PC-3 (cell line): ENCODE measurements at places on chromosomes 2 and 18. TPM values are rescaled to one million over a fixed set of nuclear protein-coding genes. Genes with fewer than 3 reads are reported as not detected.

DNA sequence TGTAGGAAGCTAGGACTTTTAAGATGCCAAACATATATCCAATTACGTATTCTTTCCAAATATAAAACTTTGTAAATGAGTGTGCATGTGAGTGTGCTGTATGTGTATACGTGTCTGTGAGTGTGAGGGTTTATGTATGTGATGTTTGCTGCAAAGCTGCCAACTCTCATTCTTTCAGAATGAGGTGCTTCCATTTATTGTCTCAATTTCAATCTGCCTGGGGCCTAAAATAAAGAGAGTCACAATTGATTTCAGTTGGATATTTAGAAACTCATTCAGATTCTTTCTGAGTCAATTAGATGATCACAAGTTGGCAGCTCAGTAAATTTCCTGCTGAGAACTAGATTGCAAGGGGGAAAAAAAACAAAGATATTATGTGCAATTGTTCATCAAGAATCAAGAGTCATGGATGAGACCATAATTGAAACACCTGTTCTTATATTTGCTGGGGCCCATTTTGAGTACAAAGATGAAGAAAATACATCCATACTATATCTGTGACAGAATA is 621.2 kb upstream of the ACVR2A start:
- DNase-seq, result peak; percentile 54

DNA sequence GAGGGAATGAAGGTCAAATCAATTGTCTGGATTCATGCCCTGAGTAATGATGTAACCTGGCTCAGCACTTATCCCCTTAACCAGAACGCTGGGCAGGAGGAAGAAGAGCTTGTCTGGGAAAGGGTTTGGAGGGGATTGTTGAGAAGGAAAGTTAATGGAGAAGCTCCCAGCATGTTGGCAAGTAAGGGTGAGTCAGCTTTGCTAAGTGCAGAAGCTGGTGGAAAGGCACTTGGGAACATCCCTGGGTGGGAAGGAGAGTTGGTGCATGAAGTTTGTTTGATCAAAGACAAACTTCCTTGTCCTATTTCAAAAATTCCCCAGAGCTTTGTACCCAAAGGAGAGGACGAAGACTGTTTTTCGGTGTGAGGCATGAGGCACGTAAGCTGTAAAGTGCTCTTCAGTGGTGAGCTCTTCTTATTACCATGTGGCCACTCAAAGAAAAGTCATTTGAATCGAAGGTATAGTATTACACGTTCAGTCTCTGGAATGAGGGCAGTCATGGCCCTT is 17.6 kb upstream of the DAW1 start:
- DNase-seq, result no peak

DNA sequence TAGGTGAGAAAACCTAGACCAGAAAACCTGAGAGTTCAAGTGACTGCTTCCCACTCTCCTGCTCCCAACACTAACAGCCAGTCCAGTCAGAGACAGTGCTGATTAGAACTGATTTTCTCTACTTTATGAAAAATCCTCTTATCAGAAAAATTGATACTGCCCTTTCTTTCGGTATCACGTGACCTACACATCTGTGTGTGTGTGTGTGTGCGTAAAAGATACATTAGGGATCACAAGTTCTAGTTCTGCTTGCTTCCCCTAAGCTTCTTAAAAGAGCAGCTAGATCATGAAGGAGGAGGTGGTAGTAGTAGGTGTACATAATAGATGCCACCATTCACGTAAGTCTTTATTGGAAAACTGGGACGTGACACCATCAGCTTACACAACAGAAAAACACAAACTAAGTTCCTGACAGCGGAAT is 1.5 kb downstream of the ARL5A start:
- DNase-seq, result peak; percentile 19

DNA sequence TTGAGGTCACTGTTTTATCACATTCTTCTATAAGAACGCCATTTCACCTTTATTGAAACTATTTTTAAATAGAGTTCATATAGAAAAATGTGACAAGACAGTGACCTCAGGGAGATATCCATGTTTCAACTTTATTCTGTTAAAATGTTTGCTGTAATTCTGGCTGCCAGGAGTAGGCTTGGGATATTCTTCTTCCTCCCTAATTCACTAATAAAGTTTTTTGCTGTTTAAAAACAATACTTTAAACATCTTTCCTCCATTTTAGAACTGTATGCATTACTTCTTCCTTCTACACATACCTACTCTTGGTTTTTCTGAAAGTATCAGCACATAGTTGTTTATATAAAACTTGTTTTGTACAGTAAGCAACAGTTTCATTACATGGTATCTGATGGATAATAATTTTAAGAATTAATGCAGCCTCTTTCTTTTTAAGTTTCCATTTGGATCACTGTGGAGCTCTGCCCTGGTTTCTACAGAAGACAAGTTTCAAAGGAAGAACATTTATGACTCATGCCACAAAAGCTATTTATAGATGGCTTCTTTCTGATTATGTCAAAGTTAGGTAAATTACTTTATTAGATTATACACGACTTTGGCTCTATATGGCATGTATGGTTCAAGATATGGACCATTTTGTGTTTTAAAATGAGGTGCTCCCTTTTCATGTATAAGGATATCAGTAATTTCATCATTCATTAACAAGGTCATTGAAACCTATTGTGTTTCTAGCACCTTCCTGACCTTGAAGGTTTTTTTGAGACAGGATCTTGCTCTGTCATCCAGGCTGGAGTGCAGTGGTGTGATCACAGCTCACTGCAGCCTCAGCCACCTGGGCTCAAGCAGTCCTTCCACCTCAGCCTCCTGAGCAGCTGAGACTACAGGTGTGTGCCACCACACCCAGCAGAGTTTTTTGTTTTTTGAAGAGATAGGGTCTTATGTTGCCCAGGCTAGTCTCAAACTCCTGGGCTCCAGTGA is 7.2 kb downstream of the CPSF3 start:
- DNase-seq, result no peak

GRCh38 chr2:96737831-96738230 is 2.0 kb downstream of the LMAN2L start:
- no peak for DNase-seq

DNA sequence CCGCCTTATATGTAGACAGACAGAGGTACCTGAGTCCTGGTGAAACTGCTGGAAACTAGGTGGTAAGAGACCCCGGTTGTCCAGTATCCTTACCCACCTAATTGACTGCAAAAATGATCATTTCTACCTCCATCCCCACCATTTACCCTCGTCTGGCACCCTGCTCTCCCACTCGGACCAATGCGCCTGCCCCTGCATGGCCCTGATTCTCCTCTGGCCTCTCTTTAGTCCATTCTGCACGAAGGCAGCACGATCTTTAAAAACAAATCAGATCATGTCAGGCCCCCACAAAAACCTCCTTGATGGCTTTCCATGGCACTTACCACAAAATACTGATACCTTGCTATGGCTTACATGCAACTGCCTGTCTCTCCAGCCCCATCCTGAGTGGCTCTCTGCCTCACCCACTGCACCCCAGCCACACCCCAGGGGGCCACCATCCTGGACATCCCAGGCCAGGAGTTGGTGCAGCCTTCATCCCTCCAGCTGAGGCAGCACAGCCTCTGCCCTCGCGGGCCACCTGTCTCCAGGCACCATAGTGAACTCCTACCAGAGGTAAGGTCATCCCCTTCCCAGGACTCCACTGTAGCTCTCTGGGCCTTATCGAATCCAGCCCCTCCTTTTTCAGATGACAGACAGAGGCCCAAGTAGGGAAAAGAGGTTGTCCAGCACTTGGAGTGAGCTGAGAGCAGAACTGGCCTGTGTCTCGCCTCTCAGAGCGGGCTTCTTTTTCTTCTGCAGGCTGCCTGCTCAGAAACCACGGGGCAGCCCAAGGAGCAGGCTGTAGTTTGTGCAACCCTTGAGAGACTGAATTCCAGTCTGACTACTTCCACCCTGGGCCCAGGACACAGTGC is 12.3 kb upstream of the CIB4 start:
- no peak for DNase-seq

DNA sequence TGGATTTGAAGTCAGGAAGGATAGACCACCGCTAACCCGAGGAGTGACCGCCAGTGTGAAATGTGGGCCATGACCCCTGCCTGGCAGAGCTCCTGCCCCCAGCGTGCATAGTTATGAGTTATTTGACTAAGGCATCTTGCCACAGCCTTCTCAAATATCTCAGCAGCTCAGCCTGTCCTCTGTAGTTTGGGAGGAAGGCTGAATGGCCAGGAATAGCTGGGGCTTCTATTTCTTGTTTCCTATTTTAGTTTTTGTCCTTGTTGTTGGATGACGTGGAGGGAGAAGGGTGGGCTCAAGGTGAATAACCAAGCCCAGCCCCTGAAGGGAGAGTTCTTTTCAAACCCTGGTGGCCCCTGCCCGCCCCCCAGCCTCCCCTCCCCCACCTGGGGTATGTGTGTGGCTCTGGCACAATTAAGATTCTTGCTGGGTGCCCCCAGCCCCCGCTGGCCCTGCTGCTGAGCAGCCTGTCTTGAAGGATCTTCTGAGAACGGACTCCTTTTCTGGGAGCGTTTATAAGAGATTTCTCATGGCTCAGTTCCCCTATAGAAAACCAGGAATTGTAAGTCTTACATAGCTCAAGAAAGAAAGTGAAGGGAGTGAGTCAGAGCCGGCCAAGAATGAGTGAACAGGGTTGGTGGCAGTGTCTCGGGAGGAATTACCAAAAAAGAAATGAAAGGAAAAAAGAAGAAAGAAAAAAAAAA is 157.4 kb downstream of the GLI2 start:
- no peak for DNase-seq

- no peak for DNase-seq
Measured at GRCh38 chr2:88281302-88282217, 111.4 kb downstream of the THNSL2 start.

- DNase-seq, result no peak
Measured at GRCh38 chr2:11796190-11797171, 50.0 kb downstream of the LPIN1 start.

GRCh38 chr18:77340815-77341214 is 91.2 kb downstream of the GALR1 start:
- no peak for DNase-seq

- no peak for DNase-seq
Measured at GRCh38 chr18:26176134-26176533, 42.5 kb downstream of the PSMA8 start.

DNA sequence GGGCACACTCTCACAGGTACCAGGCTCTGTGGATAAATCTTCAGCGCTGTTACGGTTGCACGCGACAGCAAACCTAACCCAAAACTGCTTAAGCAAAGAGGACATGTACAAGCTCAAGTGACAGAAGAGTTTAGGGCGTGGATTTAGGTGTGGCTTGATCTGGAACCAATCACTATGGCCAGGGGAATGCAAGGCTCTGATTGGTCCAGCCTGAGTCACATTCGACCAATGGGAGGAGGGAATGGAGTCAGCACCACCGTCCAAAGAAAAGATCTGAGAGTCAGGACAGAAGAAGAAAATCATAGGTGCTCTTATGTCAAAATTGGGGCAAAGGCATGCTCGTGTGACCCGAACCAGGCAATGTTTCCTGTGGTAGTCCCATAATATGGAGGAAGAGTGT is 139.0 kb downstream of the TRIM43 start:
- no peak for DNase-seq

DNA sequence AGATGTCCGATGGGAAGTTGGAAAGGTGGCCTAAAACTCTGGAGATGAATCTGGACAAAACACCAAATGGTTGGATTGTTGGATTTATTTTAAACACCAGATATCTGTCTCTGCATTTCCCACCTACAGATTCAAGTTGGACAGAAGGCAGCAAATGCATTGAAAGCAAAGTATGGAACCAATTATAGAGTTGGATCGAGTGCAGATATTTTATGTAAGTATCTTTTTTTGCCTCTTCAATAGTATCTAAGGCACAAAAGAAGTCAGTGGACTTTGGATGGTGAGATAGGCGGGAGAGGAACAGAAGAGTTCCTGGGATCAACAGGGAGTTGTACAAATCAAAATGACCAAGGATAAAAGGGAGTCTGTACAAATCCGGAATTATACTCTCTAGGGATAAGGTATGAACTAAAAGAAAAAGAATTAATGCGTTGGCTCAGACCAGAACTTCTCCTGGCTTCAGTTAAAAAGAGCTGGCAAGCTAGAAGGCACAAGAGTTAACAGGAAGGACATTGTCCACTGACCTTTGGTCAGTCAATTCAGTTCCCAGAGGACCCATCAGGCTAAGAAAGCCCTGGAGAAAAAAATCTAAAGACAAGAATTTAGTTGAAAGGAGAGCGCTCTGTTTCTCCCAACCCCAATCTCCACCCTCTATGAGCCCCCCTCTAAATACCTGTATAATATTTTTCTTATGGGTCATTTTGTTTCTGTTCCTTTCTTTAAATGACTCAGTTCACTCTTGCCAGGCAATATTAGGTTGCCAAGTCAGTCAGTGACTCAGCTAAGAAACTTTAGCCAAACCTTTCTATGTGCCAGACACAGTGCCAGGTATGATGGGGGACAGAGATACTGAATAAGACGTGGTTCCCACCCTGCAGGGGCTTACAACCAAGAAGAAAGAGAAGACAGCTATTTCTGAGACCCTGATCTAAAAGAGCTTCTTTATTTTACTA is 29.1 kb downstream of the CPO start:
- DNase-seq, result peak; percentile 67

GRCh38 chr18:45384962-45385315 is 230.3 kb upstream of the SLC14A2 start:
- no peak for DNase-seq

DNA sequence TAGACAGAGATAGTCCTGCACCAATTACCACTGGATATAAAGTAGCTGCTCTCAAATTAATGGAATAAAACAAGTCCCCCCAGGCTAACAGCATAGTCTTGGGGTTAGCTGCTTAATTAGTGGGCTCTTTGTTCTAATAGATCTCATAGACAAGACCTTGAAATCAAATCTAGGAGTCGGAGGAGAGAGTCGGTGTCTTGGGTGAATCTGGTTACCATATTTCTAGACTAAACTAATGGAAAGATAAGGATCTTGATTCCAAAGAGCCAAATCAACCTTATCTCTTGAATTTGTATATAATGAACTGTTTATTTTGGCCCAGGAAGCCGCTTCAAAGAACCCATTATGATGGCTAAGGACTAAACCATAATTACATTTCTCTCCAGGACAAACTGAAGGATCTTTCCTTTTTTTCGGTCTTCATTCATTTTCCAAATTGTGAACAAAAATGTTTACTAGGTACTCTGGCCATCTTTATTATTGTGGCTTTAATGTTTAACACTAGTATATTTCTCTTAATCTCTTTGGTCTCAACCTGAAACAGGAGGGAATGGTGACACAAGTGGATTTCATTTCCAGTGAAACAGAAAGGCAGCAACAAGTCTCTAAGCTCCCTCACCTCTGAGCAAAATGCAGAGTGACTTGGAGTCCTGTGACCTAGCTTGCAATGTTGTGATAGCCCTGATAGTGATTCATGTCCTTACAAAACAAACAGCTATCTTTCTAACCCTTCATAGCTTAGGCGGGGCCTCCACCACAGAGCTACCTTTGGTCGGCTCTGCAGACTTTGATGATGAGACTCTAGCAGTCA is 137.9 kb upstream of the PARD3B start:
- peak; percentile 57 for DNase-seq

GRCh38 chr2:11124760-11125068 is 30.6 kb upstream of the SLC66A3 start:
- no peak for DNase-seq

The OXER1 gene
- total RNA-seq, result not detected in 2 replicates

The COBLL1 gene
- 3.6 and 4.3 TPM in 2 replicates for total RNA-seq

The STARD6 gene
- total RNA-seq, result not detected in 2 replicates

The XDH gene
- 0.06 and 0.91 TPM in 2 replicates for total RNA-seq

The MSTN gene
- total RNA-seq, result not detected in 2 replicates

The PLB1 gene
- 0.40 and 1.3 TPM in 2 replicates for total RNA-seq

The HOXD13 gene
- total RNA-seq, result 0.36 and 0.46 TPM in 2 replicates

The FRZB gene
- total RNA-seq, result 0.11 and 0.46 TPM in 2 replicates
